ENCODE measurements at places on chromosomes 7 and 10.

- DNase-seq, result peak; percentile 62
Observed at GRCh38 chr10:97196223-97197029, 10.7 kb upstream of the SLIT1 start.

DNA sequence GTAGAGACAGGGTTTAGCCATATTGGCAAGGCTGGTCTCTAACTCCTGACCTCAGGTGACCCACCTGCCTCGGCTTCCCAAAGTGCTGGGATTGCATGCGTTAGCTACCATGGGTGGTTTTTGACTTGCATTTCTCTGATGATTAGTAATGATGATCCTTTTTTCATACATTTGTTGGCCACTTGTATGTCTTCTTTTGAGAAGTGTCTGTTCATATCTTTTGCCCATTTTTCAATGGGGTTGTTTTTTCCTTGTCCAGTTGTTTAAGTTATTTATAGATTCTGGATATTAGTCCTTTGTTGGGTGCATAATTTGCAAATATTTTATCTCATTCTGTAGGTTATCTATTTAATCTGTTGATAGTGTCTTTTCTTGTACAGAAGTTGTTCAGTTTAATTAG is 4.3 kb upstream of the OR13A1 start:
- no peak for DNase-seq

DNA sequence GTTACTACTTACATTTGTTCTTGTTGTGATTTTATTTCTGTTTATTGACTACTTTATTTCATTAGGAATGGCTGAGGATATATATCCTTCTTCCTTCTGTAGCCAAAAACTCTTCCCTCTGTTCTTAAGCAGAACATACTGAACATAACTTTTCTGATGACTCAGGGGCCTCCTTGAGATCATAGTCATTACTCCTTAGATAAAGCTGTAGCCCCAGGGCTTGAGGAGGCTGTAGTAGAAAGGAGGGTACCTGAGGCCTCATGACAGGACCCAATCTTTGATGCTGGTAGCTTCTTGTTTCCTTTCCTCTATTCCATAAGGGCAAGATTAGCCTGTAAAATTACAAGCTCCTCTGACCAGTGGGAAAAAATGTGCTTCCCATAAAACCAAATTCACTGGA is 41.2 kb upstream of the FGFR2 start:
- no peak for DNase-seq

- no peak for DNase-seq
Observed at GRCh38 chr7:65988084-65988483, 6.1 kb upstream of the GUSB start.

DNA sequence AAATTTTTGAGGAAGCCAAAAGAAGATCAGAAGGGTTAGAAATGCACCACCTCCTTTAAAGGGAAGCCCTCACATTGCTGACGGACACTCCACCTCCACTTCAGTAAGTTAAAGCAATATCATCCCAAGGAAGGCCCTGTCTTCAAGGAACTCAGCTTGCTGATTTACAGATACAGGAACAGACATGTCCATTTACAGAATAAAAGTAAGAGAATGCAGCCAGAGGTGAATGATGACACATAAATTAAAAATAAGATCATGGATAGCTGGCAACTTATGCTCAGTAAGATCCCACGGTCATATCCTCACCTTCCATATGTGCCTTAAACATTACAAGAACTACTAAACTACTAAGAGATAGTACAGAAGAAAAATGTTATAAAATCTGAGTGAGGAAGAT is 20.4 kb downstream of the GRB10 start:
- no peak for DNase-seq

Data from dorsolateral prefrontal cortex (tissue), 122 donors.